ENCODE measurements at places on chromosomes 7 and 10.

GRCh38 chr10:76729346-76729745 is 908.3 kb downstream of the KCNMA1 start:
- DNase-seq: no peak

DNA sequence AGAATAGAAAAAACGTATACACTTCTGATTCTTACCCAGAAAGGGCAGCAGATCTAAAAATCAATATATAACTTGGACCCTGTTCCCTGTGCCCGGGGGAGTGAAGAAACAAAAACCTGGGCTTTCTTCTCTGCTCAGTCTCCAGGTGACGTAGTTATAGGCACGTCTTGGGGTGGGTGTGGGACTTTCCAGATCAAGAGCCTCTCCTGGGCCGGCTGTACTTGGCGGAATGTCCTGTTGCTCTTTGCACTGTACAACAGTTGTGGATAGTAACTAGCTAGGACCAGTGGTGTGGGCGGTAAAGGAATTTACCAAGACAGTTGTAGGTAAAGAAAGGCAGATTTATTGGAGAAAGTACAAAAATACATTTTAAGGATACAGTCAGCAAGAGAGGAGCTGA is 40.4 kb upstream of the STEAP4 start:
- DNase-seq: no peak

GRCh38 chr7:25579778-25580075 is 351.4 kb upstream of the NPVF start:
- DNase-seq: no peak

DNA sequence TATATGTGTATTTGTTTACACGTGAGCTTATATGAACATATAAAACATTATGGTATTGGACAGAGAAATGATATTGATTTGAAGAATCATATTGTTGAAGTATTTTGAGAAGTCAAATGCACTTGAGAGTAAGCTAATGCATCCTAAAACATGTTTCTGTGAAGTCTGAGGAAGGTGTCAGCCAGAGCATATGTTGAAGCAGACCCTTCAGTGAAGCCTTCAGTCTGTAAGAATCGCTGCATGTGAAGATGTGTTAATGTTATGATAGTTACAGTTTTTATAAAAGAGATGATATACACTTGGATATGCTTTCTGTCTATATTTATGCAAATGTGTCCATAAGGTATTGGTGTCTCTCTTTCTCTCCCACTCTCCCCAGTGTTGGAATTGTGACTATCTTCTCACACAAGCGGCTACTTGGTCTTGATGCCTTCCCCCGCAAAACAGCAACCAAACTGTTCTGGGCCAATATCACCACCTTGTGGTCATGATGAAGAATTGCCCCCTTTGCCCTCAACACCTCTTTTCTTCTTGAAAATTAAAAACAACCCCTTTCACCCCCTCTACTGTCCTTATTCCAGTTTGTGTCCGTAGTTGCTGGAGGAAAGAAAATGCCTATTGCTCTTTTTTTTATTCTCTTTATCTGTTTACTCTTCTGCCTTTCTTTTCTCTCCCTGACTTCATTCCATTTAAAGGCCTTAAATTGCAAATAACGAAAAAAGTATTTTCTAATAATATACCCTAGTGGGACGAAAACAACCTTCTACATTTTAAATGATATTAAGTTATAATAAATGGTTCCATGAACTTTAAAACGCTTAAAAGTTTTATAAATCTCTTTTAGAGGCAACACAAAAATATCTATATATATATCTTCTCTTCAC is 64.9 kb downstream of the IKZF1 start:
- DNase-seq: no peak

DNA sequence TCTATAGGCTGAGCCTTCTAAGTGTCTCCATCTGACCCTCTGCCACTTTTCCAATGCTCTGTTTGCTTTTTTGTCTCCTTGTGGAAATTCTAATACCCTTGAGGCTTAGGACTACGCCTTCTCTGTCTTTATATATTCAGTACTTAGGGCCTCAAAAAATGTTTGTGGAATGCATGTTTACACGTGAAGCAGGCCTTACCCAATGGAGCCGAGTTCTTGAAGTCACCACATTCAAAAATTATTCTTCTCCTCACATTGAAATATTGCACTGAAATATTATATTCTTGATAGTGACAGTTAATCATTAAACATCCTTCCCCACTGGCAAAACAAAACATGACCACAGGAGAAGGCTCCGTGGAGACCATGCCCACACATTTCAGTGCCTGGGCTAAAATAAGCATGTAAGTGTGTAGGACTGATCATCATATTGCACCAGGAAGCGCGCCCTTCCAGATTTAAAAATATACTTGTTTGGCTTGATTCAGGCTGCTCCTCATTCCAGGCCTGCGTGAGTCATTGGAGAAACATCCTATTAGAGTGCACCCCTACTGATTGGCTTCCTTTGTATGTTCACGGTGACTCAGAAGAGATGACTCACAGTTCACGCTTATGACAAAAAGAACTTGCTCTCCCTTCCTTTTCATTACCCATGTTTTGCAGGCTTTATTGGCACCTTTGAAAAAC is 307.4 kb upstream of the AOAH start:
- DNase-seq: no peak

DNA sequence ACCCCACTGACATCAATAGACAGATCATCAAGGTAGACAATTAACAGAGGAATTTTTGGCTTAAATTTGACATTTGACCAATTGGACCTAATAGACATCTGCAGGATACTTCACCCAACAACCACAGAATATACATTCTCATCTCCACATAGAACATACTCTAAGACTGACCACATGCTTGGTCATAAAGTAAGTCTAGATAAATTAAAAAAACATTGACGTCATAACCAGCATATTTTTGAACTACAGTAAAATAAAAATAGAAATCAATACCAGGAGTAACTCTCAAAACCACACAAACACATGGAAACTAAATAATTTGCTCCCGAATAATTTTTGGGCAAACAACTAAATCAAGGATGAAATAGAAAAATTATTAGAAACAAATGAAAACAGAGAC is 205.7 kb downstream of the REEP3 start:
- no peak for DNase-seq

- no peak for DNase-seq
These were observed 18.0 kb downstream of the RNLS start for GRCh38 chr10:88565072-88565471.

- no peak for DNase-seq
These were observed 776 bp downstream of the TMEM184A start for GRCh38 chr7:1555046-1555812.

DNA sequence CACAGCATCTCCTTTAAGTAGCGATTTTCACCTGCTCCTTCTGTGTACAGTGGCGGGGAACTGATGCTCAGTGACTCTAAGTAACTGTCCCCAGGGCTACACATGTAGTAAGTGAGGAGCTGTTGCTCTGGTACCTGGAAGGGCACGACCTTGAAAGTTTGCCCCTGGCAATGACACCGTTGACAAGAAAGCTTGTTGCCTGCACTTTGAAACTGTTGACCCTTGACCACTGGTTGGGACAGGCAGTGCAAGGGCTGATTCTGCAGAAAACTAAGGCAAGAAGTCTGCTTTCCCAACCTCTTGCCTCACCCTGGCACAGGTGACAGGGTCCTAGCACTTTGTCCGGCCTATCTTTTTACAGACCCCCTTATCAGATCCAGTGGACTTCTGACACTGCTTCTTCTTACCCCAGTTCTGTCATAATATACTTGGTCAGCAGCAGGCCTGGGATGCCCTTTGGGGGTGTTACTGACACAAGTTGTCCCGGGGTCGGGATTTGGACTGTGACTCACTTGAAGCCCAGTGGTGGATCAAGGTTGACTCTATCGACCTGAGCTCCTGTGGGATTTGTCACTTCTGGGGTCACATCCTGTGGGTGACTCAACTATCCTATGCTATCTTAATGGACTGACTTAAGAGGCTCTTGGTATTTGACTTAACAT is 5.8 kb downstream of the ACSL5 start:
- DNase-seq: no peak

- no peak for DNase-seq
These were observed at the start of gene PNLIPRP2 for GRCh38 chr10:116620423-116621400. Gene PNLIPRP2 (plus strand): TSS chr10:116620953.

- no peak for DNase-seq
These were observed 89.5 kb downstream of the HECW1 start for GRCh38 chr7:43201912-43202311.

- no peak for DNase-seq
These were observed 18.3 kb downstream of the UBN2 start for GRCh38 chr7:139249179-139249810.

- no peak for DNase-seq
These were observed 59.1 kb downstream of the TFEC start for GRCh38 chr7:115971506-115971905.

DNA sequence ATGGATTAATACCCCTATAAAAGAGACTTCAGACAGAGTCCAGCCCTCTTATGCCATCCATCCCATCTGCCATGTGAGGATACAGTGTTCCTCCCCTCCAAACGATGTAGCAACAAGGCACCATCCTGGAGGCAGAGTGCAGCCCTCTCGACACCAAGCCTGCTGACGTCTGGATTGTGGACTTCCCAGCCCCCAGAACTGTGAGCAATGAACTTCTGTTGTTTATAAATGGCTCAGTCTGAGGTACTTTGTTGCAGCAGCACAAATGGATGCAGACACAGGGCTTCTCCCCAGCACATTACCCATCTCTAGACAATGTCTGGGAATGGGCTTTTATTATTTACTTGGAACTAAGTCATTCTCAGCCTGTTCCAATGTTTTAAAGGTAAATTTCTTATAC is 195.6 kb downstream of the WDR37 start:
- DNase-seq: no peak

DNA sequence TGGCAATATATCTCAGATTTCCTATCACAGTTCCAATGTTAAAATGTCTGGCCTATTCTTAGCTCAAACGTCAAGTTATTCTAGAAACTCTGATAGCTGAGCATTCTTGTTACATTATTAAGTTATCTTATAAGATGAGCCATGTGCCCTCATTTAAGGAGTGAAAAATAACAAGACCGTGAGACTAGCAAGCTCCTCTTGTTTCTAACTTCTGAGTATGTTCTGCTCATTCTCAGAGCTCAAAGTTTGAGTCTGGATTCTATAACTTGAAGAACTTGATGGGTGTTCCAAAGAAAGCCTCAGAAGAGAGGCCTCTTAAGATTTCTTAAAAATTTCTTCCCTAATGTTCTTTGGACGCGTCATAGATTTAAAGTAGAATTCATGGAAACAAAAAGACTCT is 215.2 kb downstream of the HTR7 start:
- no peak for DNase-seq

Measured in activated B cell treated with CpG ODN at 0.5 μM for 24 hours (primary cell).